SW 1271 (cell line): ENCODE measurements at places on chromosomes 5 and 9.

GRCh38 chr5:17090839-17091238 lies 126.6 kb upstream of the BASP1 start:
- DNase-seq, result no peak

- DNase-seq, result no peak
Observed at GRCh38 chr9:93397661-93398373, 53.7 kb upstream of the FAM120A start.

DNA sequence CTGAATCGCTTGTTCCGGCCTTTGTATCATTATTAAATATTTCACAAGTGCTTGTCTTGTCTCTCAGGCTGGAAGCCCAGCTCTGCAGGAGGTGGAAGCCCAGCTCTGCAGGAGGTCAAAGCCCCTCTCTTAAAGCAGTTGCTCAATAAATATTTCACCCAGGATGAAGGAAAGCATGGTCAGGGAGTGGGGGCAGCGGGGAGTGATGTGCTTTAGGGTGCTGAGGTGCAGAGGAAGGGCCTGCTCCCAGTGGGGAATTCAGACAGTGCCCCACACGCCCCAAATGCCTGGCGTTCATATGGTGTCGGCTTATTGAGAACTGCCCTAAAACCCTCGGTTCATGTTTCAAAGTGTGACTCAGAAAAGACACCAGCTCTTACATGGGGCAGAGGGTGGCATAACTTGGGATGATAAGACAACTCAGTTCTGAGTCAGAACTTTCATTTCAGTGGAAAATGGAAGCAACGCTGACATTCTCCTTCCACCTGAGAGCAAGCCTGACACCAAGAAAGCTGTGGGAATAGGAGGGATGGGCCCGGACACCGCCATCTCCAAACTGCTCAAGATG lies 114.3 kb upstream of the DAP start:
- DNase-seq, result no peak

DNA sequence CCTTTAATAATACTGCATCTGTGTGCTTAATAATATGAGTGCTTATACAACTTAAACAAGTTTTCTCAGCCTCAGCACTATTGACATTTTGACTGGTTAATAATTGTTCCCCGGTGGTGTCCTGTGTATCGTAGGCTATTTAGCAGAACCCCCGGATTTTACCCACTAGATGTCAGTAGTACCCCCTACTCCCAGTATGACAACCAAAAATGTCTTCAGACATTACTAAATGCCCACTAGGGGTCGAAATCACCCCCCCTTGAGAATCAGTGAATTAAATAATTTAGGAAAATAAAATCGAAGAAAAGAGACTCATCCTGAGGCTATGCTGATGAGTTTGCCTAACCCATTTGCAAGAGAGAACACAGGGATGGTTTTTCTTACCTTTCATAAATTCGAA lies 166.3 kb downstream of the ATP10B start:
- DNase-seq, result no peak

DNA sequence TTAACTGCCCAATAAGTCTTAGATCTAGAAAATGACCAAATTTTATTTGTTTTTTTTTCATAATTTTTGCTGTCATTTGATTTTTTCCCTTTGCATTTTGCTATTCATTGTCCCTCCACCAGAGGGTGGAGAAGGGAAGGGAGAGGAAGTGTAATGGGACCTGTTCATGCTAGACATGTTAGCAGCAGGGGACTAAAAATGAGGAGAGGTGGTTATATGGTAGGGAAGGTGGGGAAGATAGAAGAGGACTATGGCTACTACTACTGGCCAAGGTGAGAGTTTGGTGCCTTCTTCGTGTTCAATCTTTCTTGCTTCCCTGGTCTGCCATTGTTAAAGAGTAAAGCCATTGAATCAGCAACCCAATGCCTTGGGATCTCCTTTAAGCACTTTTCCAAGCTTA lies 6.4 kb downstream of the GRIA1 start:
- peak; percentile 32 for DNase-seq

DNA sequence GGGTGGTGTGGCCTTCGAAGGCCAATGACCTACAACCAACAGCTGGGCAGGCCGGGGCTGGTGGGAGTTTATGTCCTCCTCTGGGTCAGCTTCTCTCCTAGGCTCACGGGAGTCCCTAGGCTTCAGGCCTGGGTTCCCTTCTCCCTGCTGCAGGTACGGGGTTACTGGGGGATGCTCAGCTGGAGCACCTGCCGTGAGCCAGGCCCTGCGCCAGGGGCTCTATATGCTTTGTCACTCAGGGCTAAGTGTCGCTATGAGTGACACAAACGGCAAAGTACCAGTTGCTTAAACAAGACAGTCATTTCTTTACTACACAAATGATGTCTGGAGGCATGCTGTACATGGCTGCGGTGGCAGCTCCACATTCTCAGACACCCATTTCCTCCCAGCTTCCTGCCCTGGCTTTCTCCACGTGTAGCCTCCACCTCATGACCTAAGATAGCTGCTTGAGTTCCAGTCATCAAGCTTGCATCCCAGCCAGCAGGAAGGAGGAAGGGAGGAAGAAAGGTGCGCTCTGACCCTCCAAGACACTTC lies 22.5 kb upstream of the NINJ1 start:
- no peak for DNase-seq

DNA sequence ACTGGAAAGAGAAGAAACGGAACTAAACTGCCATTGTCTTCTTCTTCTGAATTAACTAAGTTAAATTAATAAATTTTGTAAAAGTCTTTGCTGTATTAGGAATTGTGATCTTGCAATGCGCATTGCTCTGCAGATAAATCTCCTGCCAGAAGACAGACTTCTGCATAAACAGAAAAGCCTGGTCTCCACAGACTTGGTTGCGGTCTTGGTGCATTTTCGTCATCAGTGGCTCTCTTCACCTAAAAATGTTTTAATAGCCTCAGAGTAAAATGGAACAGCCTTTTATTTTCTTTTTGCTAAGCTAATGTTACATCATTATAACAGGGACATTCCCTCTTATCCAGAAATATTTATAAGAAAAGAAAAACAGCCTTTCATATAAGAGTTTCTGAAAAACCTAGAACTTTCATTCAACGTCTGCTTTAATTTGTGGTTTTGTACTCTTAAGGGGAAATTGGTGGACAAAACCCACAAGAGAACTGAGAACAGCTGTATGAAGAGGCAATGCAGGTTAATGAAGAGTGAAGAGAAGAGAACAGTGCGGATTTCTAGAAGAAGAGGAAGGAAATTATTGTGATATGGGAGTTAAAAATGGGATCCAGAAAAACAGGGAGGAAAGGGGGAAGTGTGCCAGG lies 10.1 kb downstream of the IFNA5 start:
- no peak for DNase-seq
